ENCODE measurements at places on chromosomes 7 and 10.
A peak's percentile ranks its signal among the peaks of the same experiment; 100 is the strongest.

- DNase-seq = peak; percentile 100
Observed at GRCh38 chr7:26413007-26413691, 121.5 kb downstream of the SNX10 start.

GRCh38 chr7:159030490-159031134 is 114.1 kb downstream of the VIPR2 start:
- DNase-seq = peak; percentile 18

DNA sequence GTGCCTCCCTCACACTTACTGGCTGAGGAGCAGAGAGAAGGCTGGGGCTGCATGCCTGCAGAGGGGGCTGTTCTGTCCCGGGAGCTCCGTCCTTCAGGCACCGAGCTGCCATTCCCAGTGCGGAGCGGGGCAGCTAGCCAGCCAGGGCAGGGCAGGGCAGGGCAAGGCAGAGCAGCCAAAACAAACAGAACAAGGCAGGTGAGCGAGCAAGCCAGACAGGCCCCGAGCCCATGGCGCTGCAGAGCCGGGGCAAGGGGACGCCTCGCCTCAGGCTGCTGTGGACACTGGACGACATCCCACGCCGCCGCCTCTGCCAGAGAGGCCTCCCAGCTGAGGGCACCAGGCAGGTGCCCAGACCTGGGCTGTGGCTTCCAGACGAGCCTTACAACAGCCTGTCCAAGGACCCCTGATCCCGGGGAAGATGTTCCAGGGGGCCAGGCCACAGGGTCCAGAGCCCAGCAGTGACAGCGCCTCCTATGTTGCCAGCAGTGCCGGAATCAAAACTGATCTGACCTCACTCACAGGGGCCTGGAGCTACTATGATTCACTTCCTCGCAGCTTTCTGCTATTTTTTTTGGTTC is 8.2 kb upstream of the NDST2 start:
- no peak for DNase-seq

DNA sequence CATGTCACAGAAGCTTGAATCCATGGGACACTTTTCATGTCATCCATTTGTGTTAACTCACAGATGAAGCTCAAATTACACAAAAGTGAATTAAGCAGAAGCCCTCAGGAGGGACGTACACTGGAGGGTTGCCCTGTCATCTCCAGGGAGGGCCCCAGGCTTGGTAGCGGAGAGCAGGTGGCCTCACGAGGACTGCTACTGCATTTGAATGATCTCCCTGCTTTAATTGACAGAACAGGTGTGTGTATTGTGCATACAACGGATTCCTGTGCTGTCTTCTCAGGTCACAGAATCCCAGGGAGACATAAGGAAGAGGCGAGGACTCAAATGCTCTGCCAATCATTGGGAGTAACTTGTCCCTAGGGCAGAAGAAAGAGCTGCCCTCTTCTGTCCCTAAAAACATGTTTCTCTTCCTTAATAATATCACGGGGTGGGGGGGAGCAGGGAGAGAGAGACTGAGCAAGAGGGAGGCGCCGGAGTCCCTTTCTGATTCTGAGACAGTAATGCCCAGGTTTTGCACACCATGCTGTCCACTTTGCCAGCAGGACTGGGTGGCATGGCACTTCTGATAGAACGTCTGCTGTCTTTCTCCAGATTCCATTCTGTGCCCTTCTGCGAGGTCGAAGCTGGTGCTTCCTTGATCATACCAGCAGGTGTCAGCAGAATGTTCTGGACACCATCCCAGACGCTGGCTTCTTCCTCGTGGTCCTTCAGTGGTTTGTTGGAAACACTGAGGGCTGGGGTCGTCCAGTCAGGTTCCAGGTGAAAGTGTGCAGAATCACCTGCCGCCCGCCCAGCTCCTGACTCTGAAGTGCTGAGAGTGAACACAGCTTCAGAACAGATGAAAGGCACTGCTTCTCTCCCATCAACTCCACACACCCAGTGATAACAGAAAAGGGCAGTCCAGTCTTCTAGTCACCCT is 26.2 kb upstream of the RASGEF1A start:
- DNase-seq = peak; percentile 34

Data from DMS153 (cell line).